ENCODE measurements at places on chromosomes 12 and 14.

DNA sequence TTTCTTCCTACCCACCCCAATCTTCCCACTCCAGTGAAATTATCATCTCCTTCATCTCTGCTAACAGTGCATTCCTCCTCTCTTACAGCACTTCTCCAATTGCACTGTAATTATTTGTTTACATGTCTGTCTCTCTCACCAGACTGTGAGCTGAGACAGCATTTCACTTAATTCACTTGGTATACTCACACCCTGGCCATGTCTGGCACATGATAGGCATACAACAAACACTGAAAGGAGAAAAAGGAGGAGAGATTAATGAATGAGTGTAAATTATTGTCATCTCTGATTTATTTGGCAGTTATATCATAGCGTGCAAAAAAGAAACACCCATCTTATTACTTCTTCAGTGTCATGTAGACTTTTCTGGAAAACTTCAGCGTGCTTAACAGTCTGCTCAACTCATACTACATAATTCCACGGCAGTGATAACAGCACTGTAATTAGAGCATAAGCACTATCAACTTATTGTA lies 452.3 kb downstream of the ADAMTS20 start:
- no peak for DNase-seq

DNA sequence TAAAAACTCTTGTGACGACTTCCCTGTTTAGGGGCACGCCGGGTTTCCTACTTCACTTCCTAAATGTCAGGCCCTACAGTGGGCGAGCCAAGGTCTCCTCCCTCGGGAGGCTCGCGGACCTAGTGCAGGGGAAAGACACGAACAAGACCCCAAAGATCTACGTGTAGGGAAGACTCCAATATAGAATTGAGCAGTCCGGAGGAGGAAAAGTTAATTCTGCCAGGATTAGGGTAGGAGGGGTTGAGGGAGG lies 564 bp downstream of the ATXN3 start:
- peak; percentile 89 for DNase-seq

- no peak for DNase-seq
These were observed 279.5 kb downstream of the ETNK1 start for GRCh38 chr12:22904485-22904884.

DNA sequence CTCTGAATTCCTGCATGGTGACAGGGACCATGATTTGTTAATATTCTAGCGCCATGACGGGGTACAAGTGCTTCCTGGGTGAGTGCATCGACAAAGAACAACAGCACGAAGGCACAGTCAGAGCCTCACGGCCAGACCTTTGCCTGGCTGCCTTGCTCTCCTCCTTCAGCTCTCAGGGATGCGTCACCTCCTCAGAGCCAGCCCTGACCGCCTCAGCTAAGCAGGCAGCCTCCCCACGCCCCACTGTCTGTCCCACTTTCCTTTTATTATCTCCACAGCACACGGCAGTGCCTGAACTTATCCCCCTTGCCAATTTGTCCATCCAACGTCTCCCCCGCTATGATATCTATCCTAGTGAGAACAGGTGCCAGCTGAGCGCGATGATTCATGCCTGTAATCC lies 16.5 kb upstream of the FZD10 start:
- no peak for DNase-seq

DNA sequence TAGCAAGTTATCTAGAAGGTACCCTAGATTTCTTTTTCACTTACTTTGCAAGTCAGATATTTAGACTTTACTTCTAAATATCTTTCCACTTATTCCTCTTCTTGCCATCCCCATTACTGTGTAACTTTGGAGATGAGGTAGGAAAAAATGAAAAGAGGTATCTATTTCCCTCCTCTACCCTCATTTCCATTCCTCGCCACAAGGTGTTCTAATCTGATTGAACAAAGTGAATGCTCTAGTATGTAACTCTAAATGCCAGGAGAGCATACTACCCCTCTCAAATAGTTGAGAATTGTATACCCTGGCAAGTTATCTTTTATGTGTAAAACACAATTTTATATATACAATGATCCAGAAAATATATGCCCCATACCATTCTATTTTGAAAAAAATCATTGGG lies 1.7 kb upstream of the LDHB start:
- DNase-seq: no peak

DNA sequence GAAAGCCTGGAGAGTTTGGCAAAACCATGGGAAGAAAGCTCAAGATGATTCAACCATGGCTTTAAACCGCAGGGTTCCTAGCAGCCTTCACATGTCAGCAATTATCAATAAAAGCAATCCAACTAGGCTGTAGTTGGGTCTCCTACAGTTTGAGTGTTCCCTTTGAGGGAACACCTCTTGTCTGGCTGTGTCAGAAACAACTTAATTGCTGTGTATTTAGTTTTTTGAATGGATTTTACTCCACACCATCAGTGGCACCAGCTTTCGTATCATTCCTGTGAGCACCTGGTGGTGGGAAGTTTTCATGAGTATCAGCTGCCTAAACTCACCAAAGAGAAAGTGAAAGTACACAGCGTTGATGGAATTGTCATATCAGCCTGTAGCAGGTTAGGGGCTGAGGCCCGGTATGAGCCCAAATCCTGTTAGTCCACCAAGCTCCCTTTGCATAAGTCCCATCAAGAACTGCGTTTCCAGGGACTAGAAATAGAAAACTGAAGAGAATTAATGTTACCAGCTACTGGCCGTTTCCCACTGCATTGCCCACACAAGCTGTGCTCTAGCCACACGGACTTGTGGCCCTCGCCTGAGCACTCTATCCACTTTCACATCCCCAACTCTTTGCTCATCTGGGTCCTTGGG lies 10.9 kb upstream of the IL26 start:
- DNase-seq: no peak

DNA sequence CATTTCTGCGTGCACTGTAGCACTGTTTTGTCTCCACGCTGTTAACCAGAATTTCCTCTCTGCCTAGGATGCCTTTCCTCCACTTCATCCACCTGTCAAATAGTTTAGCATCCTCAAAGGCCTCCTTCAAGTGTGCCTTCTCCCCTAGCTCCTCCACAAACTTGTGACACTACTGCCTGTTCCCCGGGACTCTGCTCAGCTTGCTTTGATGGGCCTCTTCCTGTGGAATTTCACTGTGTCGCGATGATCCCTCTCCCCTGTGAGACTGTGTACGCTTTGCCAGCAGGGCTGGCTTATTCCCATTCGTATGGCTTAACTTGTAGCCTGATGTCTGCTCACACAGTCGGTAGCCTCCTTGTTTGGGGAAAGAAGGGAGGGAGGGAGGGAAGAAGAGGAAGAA lies 426.8 kb downstream of the VRK1 start:
- no peak for DNase-seq

DNA sequence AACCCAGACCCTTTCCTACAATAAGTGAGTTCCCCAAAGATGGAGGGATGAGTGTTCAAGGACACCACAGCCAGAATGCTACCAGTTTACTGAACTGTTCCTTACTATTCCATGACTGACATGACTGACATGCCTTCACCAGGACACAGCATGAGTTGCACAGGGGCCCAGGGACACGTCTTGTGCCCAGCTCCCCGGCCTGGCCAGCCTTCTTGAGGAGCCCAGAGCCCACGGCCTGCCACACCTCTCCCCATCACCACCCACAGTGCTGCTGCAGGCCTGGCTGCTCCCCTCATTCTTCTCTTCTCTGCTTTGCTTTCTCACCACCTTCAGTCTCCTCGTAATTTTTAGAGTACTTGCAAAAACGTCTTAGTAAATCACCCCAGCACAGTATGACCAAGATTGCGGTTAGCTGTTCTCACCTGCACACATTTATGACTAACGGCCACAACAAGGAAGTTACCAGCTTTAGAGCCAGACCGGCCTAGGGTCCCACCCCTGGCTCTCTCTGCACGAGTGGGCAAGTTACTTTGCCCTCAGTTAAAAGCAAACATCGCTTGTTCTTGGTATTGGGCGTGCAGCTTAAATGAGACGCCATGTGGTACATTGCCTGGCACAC lies 18.5 kb downstream of the PPP2R5E start:
- DNase-seq: no peak

DNA sequence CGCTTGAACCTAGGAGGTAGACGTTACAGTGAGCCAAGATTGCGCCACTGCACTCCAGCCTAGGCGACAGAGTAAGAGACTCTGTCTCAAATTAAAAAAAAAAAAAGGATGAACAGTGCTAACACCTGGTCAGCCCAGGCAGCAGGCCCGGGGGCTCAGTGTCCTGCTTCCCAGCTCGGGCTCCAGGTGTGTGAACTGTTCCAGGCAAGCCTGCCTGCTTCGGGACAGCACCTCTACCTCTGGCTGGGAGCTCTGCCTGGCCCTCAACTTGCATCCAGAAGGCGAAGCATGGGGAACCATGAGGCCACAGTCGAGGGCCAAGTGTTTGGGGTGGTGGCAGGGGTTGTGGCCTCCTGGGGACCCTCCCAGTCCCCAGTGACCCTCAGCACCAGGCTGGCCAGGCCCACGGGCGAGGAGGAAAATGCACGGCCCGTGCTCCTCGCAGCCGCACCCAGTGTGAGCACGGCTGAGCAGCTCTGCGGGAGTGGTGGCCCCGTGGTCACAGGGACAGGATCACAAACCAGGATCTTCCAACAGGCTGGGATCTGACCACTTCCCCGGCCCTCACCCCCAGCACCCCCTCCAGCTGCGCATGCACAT lies 15.5 kb downstream of the CDCA4 start:
- DNase-seq: no peak

DNA sequence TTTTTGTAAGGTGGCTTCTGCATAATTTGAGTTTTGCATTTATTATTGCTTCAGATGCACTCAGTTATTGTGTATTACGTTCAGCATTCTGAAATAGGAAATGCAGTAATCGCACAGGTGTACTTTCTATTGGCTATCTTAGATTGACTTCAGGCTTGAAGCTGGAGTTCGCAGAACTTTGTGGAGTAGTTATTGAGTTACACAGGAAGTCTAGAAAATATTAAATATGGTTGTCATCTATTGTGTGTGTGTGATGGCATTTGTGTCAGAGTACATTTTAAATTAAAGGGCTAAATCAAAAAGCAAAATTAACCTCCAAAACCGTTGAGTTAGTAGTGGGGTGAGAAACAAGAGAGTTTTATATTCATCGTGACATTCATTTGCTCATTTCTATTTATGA lies 2.7 kb downstream of the ARID2 start:
- DNase-seq: no peak

GRCh38 chr12:121202407-121203355 lies 7.2 kb upstream of the P2RX4 start:
- DNase-seq: no peak

DNA sequence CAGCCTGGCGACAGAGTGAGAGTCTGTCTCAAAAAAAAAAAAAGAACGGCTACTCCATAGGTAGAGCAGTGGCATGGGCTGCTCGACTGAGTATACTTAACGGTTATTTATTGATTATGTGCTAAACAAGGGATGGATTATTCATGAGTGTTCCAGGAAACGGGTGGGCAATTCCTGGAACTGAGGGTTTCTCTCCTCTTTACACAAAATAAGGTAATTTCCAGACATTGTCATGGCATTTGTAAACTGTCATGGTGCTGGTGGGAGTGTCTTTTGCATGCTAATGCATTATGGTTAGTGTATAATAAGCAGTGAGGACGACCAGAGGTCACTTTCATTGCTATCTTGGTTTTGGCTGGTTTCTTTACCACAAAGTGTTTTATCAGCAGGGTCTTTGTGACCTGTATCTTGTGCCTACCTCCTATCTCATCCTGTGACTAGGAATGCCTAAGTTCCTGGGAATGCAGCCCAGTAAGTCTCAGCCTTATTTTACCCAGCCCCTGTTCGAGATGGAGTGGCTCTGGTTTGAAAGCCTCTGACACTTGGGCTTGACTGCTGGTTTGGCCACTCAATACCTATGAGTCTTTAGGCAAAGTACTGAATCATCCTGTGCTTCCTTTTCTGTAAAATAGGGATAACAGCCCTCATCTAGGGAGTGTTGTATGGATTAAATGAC lies 3.2 kb downstream of the DGLUCY start:
- no peak for DNase-seq

GRCh38 chr12:121926874-121927706 lies 8.7 kb downstream of the CFAP251 start:
- peak; percentile 72 for DNase-seq

All from inflammatory macrophage (primary cell).